ENCODE measurements at places on chromosomes 12 and 14.

DNA sequence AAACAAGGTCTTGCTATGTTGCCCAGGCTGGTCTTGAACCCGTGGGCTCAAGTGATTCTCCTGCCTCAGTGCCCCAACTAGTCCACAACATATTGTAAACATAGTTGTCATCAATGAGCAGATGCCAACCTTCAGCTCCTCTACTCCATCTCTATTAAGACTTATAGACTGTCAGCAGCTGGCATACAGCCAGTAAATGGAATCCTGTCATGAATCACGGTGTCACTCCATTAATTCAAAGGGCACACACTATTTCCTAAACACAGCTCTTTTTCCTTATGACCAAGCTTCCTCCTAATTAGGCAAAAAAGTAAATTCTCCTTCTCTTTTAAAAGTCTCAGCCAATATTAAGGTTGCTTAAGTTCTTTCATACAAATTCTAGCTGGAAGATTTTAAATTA lies 111.2 kb downstream of the ITPR2 start:
- DNase-seq: no peak

GRCh38 chr14:50620341-50620740 lies 47.8 kb downstream of the SAV1 start:
- DNase-seq: no peak

GRCh38 chr12:25284024-25284423 lies 33.3 kb upstream of the KRAS start:
- DNase-seq: no peak

DNA sequence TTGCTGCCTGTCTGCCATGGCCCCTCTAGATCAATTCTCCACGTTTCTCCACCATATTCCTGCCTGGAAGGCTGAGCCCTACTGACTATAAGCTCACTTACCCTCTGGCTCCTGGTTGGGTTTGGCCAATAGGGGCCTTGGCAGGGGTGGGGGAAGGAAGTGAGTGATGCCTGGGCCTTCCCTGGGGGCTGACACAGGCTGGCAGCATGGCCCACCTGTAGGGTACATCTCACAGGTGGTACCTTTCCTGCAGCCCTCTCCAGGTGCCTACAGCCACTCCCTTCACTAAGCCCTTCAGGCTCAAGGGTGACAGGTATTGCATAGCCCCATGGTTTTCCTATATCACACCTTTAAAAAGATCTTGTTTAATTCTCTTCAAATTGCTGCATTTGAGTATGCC lies 3.5 kb downstream of the RFC5 start:
- no peak for DNase-seq

DNA sequence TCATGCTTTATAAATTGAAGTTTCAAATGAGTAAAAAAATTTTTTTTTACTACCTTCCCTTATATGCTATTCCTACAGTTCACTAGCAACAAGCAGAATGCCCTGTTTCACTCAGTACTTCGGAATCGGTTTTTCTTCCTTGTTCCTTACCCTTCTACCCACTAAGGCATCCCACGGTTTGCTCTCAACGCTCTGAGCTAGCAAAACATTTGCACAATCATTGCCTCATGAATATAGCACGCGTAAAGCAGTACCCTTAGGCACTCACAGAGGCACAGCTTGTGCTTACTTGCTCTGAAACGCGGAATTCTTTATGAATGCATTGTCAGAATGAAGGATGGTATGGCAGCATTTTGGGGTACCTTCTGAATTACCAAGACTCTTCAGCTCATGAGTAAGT lies 45.0 kb downstream of the PPP1R13B start:
- no peak for DNase-seq

DNA sequence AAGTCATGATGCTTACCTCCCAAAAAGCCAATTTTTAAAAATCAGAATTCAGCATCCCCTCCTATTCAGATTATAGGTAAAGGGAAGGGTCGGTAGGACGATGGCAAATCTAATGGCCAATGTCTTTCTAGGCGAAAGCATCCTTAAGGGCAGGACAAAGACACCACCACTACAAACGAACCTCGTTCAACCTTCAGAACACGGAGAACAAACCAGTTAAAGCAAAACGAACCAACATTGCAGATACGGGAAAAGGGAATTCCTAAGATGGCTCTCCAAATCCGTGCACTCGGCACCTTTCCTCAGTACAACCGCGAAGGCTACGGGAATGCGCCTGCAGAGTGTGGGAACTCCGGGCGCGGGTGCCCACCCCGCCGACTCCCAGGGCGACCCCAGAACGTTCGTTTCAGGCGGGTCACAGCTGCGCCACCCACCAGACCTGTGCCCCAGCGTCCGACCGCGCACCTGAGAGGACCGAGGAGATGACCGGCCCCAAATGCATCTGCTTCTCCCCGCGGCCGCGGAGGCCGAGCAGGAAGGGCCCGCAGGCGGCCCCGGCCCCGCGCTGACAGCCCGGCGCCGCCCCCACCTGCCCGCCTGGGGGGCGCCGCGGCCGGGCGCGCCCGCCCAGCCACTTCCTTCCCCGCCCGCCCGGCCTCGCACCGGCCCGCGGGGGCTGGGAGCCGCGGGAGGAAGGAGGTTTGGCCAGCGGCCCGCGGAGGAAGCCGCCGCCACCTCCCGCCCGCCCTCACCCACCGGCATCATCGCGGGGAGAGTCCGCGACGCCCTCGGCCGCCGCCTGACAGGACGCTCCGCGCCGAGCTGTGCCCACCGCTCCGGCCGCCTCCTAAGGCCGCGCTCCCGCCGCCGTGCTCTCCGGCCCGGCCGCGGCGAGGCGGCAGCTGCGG lies 578 bp downstream of the PPP1R13B start:
- no peak for DNase-seq

DNA sequence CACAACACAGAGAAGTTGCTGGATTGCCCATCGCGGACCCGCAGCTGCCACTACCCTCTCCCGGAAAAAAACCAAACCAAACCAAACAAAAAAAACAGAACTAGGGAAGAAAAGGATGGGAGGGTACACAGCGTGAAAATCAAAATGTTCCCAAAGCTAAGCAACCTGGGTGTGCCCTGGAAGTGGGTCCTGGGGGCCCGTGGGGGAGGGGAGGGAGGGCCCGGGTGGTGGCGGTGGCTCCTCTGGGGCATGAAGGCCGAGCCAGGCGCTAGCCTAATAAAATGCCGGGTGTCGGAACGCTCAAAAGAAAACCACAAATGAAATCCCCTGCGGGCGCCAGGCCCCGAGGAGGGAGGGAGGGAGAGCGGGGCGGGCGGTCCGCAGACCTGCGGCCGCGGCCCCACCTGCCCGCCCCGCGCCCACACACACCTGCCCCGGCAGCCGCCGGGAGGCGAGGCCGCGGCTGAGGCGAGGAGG lies 787 bp downstream of the HECTD4 start:
- no peak for DNase-seq

GRCh38 chr14:58299401-58300330 lies 1.3 kb downstream of the ARID4A start:
- no peak for DNase-seq

DNA sequence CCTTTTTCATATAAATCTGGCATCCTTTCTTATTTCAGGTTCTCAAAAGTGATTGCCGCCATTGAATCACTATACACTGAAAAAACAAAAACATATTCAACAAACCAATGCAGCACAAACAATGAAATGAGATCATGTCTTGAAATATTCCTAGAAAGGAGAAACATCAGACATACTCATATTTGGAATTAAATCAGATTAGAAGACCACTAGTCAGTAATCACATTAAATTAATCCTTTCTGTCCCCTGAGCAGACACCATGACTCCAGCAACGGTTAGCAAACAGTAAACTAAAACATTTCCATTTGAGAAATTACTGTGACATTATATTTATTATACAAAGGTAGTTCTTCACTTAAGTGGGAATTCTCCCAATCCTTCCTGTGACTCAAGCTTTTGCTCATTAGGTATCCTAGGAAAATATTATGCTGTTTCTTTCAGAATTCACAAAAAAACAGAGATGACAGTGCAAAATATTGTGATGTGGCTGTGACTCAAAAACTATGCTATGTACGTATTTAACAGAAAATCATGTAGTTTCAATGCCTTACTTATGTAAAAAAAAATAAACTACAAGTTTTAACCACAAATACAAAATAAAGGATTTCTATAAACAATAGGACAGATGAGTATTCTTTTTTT lies 29.7 kb downstream of the CPNE8 start:
- DNase-seq: no peak

DNA sequence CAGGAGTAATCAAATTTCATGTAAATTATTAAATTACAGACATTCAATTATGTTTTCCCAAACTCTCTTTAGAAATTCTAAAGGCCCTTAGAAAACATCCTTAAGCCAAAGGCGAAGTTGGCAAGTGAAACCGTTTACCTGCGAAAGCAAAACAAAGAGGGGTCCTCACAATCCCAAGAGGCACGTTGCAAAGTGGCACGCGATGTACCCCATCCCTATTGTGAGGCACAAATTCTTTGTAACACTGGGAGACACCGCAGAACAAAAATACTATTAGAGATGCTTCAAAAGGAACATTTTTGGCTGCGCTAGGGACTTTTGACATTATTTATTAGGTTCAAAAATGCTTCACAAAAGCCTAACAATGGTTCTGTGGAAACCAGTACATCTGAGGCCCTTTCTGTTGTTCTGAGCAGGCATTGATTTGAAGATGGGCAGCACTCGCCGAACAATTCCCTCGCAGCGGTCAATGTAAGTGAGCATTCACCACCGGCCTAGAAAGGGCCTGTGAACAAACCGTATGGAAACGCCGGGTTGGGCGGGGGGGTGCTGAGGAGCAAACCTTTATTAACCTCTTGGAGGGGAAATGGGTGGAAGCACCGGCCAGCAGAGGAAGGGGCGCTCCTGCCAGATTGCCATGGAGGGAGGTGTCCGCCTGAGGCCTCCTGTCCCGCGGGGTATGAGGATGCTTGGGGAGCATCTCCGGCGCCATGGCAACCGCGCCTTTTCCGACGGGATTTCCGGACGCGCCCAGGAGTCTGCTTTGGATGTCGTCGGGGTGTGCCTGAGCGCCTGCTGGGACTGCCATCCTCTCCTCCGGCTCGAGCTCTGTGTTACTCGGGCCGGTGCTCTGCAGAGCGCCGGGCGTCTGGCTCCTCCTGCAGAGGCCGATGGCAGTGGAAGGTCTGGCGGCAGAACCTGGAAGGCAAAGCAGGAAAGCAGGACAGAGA lies 193.9 kb downstream of the C12orf42 start:
- no peak for DNase-seq

DNA sequence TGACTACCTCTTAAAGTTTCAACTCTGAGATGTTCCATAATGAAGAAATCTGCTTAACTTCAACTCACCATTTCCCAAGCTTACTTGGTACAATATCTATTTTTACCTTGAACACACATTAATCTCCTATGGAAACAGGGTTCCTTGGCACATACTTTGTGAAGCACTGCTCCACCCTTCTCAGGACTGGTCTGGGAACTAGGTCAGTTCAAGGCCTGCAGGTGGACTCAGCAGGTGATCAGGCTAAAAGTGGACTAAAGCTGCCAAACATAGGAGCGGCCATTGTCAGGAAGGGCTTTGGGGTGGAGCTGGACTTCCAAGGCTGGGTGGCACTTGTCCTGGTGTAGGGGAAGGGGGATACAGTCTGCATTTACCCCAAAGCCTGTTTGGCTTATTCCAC lies 202.3 kb downstream of the NUAK1 start:
- DNase-seq: no peak

DNA sequence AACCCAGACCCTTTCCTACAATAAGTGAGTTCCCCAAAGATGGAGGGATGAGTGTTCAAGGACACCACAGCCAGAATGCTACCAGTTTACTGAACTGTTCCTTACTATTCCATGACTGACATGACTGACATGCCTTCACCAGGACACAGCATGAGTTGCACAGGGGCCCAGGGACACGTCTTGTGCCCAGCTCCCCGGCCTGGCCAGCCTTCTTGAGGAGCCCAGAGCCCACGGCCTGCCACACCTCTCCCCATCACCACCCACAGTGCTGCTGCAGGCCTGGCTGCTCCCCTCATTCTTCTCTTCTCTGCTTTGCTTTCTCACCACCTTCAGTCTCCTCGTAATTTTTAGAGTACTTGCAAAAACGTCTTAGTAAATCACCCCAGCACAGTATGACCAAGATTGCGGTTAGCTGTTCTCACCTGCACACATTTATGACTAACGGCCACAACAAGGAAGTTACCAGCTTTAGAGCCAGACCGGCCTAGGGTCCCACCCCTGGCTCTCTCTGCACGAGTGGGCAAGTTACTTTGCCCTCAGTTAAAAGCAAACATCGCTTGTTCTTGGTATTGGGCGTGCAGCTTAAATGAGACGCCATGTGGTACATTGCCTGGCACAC lies 18.5 kb downstream of the PPP2R5E start:
- no peak for DNase-seq

DNA sequence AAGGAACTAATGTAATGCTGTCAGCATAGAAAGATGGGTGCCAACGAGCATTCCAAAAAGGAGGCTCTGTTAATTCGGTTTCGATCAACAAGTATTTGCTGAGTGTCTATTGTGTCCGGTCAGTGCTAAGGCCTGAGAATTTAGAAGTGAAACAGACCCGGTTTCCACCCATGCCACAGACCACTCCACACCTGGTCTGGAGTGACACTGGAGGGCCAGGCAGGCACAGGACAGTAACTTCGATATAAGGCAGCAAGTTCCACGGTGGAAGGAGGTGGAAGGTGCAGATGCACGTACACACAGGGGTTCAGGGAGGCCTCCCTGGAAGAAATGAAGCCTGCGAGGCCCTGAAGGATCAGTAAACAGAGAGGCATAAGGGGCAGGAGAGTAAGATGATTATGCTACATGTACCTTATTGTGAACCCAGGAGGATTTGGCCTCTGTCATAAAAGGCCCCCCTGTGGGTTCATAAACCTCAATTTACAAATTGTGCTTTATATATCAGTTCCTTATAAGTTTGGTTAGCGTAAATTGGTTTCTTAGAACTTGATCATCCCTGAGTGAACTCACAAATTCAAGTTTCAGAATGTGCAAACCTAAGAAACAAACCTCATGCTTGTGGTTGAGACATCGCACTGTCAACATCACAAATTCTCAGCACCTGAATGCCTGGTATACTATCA lies 25.9 kb downstream of the SSH1 start:
- DNase-seq: no peak

GRCh38 chr12:95672166-95672565 lies 118.4 kb downstream of the NTN4 start:
- no peak for DNase-seq

- no peak for DNase-seq
Observed at GRCh38 chr14:51094282-51094821, 553 bp downstream of the TRIM9 start.

- no peak for DNase-seq
Observed at GRCh38 chr14:75134644-75135043, 7.8 kb upstream of the NEK9 start.

GRCh38 chr14:100888789-100889315 lies 14.7 kb downstream of the RTL1 start:
- no peak for DNase-seq
